NCI-H1436 treated with DMSO at 0.1 percent for 48 hours (cell line): ENCODE measurements at places on chromosomes 1 and 21.

- no peak for DNase-seq
Measured at GRCh38 chr1:207428783-207429182, 25.3 kb upstream of the CR2 start.

GRCh38 chr21:39048064-39048463, 135.2 kb downstream of the PSMG1 start:
- no peak for DNase-seq

DNA sequence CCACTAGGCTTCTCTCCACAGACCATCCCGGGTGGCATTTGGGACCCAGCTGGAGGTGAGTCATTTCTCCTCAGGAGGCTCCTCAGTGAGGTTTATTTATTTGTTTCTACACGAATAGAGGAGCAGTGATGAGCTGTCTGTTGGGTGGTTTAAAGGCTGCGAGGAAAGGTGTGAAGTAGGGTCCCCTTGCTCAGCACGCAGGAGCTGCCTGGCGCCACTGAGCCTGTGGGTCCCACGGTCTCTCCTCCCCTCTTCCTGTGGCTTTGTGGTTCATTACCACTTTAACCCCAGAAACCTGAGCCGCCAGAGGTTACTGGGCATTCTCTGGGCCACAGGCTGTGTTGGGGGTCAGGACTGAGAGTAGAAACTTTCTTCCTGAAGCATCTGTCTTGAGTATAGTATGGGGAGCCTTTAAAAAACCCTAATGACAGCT, 39.9 kb downstream of the IL6R start:
- no peak for DNase-seq

- DNase-seq = no peak
Measured at GRCh38 chr1:151635479-151636072, 23.7 kb downstream of the SNX27 start.

GRCh38 chr1:36909946-36910725, 124.2 kb downstream of the GRIK3 start:
- DNase-seq = no peak

DNA sequence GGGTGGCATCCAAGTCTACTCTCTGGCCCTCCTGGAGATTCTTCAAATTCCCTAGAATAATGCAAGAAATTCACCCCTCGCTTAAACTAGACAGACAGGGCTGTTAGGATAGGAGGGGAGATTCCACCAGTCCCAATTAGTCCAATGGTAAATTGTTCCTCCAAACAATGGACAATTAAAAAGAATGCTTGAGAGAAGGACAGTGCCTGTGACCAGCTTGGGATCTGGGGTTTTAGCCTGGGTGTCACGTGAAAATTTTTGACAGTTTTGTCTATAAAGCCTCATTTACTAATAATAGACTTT, 177.7 kb upstream of the RAB4A start:
- no peak for DNase-seq

DNA sequence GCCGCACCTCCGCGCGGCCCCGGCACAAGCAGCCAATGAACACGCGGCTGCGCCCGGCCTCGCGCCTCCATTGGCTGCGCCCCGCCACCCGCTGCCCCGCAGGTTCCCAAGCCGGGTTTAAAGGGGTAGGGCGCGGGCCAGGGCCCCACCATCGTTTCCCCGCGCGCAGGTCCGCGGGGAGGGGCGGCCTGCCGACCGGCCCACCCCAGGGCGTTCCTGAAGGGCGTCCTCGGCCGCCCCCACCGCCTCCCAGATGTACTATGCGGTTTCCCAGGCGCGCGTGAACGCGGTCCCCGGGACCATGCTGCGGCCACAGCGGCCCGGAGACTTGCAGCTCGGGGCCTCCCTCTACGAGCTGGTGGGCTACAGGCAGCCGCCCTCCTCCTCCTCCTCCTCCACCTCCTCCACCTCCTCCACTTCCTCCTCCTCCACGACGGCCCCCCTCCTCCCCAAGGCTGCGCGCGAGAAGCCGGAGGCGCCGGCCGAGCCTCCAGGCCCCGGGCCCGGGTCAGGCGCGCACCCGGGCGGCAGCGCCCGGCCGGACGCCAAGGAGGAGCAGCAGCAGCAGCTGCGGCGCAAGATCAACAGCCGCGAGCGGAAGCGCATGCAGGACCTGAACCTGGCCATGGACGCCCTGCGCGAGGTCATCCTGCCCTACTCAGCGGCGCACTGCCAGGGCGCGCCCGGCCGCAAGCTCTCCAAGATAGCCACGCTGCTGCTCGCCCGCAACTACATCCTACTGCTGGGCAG, at the start of gene OLIG1:
OLIG1 (plus strand) TSS at position 148 of the 750 bp plus-strand sequence; CDS start at position 254, 106 bp downstream.
- no peak for DNase-seq

GRCh38 chr1:167627865-167628641, 2.0 kb upstream of the RCSD1 start:
- DNase-seq = no peak
